ENCODE measurements at places on chromosomes 3 and 15.

DNA sequence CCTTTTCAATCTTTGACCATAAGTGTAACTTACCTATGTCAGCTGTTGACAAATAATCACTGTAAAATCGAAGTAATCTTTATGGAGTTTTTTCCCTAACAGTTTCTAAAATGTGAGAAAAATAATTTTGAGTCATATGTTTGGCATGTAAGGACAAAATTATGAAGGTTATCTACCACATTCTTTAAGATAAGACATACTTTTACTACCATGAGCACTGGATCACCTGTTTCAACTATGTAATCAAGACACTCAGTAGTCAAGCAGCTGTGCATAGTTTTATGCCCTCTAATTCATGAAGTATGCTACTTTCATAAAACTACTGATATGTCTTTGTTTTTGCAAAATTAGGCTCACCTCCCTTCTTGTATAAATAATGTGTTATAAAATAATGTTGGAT, 12.1 kb downstream of the FGF7 start:
- DNase-seq = no peak

- DNase-seq = no peak
Measured at GRCh38 chr15:64568765-64569164, 108.4 kb downstream of the ZNF609 start.

- no peak for DNase-seq
Measured at GRCh38 chr3:142888099-142888480, 793 bp downstream of the PCOLCE2 start.

DNA sequence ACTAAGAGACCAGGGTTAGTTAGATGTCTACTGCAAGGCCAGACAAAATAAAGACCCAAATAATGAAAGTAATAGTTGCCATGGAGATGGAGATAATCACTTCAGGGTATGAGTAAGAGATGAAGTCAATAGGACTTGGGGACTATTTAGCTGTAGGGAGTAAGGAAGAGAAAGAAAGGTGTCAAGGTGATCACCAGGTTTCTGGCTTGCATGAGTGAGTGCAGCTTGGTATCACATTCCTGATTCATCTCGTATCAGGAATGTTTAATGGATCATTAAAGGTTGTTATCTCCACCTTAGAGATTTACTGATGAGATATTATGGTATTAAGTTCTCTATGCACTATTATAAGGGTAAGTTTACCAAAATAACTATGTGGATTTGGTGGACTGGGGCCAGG, 357.4 kb upstream of the ATP11B start:
- no peak for DNase-seq

DNA sequence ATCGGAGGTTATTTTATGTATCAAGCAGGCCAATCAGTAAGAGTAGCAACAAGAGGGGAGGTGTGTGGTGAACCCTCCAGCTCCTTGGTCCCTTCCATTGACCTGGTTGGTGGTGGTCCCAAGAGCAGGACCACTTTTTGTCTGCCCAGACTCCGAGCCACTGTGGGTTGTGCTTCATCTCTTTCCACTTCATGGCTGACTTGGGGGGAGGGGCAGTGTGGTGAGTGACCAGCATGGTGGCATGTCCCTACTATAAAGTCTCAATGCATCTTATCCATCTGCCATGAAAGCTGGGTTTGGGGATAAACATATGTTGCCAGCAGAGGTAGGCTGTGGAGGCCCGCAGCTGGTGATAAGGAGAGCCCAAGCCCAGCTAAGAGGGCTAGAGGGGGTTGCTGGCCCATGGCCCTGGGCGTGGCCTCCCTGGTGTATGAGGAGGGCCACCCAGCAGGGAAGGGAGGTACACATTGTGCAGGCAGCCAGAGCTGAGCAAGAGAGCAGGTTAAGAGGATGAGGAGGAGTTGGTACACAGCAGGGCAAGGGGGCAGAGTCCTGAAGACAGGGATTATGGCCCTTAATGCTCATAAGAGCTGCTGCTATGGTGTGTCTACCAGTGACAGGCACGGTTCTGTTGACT, 7.0 kb downstream of the AEN start:
- no peak for DNase-seq

DNA sequence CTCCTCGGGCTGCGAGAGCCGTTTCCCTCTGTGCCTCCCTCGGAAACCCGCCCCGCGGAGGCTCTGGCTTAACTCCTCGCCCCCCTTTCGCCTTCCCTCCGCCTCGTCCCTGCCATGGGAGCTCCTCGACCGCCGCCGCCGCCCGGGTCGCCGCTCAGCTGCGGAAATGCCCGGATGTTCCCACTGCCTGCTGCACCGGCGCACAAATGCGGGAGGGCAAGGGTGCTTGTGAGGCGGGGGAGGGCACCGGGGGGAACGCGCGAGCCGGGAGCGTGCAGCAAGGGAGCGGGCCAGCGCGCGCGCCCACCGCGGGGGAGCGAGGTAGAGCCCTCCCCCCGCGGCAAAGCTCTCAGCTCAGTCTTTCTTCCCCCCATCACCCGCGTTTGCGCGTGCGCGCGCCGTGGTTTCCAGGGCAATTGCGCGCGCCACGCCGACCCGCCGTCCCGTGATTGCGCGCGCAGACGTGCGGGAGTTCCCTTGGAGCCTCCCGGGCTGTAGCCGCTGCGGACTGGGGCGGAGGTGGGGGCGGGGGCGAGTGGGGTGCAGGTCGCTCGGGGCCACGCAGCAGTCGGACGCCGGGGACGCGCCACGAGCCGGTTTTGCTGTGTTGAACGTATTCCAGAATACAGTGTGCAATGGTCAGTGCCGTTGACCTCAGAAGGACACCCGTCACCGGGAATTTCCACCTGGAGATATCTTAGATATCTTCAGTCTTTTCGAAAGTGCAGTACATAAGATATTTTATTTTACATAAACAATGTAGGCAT, at the start of gene DMXL2:
Gene DMXL2, minus strand, starts transcription at position 168 of the 767 bp plus-strand sequence. CDS start 226 bp downstream, outside the sequence.
- peak; percentile 42 for DNase-seq

DNA sequence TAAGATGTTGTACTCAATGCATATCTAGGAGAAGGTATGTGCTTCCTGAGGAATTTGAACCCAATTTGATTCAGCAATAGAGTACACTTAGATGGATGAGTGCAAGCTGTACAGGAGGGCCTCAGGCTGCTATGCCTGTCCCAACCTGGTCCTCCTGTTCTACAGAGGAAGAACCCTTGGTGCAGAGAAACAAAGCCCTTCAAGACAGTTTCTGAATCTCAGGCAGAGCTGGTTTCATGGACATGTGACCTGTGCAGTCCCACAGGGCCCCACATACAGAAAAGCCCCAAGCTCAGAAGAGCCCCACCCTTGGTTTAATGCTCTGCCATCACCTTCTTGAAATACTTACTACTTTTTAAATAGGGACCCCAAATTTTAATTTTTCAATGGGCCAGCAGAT, 15.3 kb downstream of the FOXP1 start:
- no peak for DNase-seq

DNA sequence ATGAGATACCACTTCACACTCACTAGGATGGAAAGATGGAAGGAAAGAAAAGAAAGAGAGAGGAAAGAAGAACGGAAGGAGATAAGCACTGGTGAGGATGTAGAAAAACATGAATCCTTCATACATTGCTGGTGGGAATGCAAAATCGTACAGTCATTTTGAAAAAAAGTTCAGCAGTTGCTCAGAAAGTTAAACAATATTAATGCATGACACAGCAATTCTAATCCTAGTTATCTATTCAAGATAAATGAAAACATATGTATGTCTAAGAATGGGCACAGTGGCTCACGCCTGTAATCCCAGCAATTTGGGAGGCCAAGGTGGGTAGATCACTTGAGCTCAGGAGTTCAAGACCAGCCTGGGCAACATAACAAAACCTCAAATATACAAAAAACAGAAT, 59.1 kb downstream of the SENP7 start:
- DNase-seq = no peak

GRCh38 chr15:74408815-74409214, 24.9 kb downstream of the SEMA7A start:
- DNase-seq = no peak

DNA sequence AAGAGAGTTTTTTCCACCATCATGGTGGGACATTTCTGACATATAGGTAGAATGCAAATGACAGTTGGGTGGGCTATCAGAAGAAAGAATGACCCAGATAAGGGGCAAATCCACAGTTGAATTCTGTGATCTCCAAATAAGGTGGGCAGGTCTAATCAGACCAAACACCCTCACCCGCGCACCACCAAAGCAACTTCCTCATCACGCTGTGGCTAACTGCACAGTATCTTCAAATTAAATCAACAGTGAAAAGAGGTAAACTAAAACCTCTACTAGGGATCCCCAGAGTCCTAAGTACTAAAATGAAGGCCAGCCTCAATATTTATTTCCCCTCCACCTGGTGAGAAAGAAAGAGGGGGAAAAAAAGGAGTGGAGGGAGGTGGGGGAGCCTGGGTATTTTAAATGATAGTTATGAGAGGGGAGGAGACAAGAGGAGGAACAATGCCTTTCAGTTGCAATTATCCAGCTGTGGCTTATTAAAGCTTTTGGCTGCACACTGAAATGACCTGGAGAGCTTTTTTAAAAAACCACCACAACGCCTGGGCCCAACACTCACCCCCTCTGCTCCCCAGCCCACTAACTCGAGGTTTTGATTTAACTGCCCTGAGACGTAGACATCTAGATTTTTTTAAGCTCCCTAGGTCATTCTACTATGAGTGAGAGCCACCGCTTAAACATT, 61.0 kb downstream of the LRIG1 start:
- DNase-seq = no peak

DNA sequence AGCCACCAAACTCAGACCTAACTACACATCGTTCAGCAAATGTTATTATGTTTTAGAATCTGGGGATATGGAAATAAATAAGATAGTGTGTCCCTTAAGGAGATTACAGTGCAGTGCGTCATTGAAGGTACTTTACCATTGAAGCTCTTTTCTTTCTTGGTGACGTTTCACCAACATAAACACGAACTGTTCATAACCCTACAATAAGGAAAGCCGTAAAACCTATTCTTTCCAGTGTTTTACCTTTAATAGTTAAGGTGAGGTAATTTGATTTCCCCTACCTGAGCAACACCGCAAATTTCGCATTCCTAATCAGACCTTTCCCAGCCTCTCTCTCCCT, 826 bp downstream of the CCDC66 start:
- no peak for DNase-seq

- no peak for DNase-seq
Measured at GRCh38 chr3:143002083-143002712, 828 bp downstream of the U2SURP start.

- DNase-seq = peak; percentile 67
Measured at GRCh38 chr3:71064956-71065763, 518.4 kb downstream of the FOXP1 start.

DNA sequence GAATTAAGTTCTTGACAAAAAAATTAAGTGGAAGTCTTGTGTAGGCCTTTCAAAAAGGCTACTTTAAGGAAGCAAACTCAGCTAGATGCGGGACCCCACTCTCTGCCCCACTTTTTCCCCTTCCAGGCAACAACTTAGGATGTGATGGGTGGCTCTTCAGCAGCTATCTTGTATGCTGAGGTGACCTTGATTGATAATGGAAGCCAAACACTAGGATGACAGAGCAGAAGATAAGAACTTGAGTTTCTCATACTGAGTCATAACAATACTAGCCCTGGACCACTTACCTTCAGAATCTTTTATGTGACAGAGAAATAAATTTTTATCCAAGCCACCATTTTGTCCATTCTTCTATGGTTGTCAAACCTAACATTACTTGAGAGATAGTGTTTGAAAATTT, 16.1 kb downstream of the PDCD10 start:
- no peak for DNase-seq

- DNase-seq = no peak
Measured at GRCh38 chr3:43181202-43181821, 75.4 kb upstream of the POMGNT2 start.

DNA sequence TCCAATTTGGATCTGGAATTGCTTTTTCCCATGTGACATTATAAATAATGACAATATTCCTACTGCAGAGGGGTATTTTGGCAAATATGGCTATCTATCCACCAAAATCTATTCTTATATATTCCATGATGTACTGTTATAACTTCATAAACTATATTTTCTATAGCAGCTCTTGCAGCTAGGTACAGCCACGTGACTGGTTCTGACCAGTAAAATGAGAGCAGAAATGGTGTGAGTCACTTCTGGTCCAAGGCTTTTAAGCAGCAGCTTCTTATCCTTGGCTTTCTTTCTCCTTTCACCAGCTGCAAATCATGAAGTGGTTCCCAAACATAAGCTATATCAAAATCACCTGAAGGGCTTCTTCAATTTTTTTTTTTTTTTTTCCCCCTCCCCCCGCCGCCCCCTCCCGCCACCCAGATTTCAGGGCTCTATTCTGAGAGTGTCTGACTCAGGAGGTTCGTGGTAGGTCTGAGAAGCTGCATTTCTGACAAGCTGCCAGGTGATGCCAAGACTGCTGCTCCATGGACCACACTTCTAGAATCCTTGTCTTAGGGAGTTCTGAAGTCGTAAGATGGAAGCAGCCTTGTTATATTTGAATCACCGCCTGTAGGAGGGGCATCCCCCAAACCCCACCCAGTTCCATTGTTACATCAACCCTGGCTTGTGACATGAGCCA, 357.5 kb downstream of the CHST2 start:
- no peak for DNase-seq

DNA sequence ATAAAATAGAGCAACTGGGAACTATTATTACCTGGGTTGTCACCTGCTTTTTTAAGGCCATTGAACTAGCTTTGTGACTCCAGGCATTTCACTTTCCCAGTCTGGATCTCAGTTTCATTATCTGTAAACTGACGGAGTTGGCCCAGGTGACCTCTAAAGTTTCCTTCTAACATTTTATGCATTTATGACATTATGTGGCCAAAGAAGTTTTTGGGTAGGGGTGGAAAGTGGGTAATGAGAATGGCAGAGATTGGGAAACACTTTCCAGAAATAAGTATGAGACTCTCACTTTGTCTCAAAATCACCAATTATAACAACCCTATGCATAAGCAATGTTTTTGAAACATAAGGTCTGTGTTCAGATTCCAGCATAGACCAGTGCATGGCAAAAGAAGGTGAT, 99.1 kb upstream of the ARHGEF3 start:
- no peak for DNase-seq

GRCh38 chr3:72553298-72553697, 294.9 kb downstream of the SHQ1 start:
- no peak for DNase-seq

DNA sequence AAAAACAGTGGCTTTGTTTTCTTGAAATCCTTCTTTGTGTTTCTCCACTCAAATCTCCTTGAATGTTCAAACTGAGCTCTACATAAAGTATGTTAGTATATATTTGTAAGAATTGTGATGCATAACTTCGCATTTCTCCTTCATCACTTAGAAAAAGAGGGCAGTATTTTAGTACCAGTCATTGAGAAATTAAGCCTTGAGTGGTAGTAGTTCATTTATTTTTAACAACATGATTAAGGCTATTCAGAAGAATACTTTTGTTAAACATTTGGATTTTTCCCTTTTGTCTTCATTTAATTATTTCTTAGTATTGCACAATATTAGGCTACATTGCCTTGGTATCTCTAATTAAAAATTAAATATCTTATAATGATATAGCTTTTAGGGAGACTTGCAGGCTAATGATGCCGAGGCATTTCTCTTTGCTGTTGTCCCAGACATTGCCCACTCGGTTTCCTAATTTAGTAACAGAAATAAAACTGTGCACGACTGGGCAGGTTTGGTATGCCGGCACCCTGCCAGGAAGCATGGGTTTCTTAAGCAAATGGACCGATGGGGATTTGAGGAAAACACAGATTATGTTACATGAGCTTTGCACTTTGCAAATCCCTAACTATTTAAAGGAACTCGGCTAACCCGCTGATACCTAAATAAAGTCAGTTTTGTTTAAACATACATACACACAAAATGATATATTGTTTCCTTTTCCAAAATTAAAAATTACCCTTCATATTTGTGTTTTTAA, 54.7 kb downstream of the LRRC28 start:
- no peak for DNase-seq

- no peak for DNase-seq
Measured at GRCh38 chr3:179503640-179504039, 52.4 kb upstream of the GNB4 start.
